ENCODE measurements at places on chromosomes 6 and 20.

DNA sequence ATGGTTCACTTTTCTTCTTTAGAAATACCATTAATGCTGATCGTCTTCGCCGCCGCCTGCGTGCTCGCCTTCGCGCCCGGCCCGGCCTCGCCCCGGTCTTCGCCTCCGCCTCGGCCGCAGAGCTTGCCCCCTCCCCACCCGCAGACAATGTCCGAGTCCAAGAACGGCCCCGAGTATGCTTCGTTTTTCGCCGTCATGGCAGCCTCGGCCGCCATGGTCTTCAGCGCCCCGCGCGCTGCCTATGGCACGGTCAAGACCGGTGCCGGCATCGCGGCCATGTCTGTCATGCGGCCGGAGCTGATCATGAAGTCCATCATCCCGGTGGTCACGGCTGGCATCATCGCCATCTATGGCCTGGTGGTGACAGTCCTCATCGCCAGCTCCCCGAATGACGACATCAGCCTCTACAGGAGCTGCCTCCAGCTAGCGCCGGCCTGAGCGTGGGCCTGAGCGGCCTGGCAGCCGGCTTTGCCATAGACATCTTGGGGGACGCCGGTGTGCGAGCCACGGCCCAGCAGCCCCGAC, 4.8 kb upstream of the PRPH2 start:
- DNase-seq: no peak

DNA sequence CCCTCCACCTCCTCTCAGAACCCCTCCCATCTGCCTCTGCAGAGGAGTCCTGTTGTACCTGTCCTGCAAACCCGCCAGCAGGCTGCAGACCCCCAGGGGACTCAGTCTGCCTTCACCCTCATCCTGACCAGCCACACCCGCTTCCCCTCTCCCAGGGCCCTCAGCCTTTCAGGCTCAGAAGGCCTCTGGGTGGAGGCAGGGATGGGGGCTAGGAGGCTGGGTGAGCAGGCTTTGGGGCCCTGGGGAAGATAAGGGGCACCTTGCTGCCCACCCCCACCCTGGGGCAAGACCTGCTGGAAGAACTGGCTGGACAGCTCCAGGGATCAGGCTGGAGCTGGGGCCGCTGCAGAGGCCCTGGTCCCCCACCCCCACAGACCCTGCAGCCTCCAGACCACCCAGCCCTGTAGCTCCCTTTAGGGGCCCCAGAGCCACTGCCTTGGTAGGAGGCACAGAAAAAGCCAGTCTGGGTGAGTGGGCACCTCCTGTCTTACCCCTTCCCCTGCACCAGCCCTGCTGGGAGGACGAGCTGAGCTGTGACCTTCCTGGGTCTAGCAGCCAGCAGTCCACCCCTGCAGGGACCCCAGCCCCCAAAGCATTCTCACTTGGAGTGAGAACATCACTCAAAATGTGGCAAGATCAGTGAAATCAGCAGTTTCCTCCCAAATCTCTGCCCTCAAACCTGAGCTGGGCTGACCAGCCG, 5.2 kb downstream of the TEAD3 start:
- no peak for DNase-seq

DNA sequence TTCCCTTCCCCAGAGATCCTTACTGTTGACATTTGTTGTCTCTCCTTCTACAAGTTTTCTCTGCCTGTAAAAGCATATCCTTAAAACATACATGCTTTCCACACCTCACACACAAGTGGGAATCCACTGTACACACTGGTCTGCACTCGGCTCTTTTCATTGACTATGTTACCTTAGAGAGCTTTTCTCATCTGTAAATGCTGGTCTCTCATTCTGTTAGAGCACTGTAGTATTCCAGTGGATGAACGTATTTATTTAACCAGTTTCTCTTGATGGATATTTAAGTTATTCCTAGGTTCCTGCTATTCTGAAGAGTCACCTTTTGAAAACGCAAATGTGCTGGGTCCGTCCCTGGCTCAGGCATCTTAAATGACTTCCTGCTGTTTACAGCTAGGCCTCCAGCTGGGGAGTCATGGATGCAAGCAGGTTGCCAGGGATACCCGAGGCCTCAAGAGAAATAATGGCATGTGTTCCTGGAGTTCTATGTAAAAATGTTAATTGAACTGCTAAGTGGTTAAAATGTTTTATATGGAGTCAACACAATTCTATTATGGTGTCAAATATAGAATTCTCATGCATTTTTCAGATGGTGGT, 61.1 kb upstream of the TGM3 start:
- DNase-seq: no peak

GRCh38 chr6:168060521-168060931, 18.5 kb downstream of the FRMD1 start:
- DNase-seq: no peak

GRCh38 chr6:44146685-44147084, 11.9 kb upstream of the CAPN11 start:
- no peak for DNase-seq

DNA sequence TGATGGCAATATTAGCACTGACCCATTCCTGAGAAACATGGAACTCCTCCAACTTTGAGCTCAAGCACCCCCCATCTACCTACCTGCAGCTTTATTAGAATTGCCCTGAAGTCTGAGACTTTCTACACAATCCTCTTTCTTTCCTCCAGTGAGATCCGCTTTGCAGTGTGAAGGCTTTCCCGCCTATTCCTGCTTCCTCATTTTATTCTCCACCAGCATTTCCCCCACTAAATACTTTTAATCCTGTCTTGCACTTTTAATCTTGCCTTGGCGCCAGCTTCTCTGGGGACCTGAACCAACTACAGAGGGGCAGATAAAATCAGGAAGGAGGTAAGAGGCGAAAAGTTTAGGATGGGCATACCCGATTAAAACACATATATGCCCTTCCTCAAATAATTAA, 178.1 kb upstream of the PRDM1 start:
- no peak for DNase-seq

DNA sequence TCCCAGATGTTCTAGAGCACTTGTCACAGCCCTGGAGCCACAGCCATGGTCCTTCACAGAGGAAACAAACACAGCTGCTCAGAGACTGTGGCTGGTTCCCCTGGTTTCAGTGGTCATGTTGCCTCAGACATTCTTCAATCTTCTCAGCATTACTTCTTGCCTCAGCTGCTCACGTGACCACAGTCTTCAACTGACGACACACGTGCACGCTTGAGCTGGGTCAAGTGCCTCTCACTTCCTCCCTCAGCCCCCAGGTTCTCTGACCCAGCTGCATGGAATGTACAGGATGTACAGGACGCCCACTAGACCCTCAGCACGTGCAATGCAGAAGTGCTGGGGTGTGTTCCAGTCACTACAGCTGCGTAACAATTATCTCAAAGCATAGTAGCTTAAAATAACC, 159.8 kb upstream of the GGTLC1 start:
- peak; percentile 88 for DNase-seq

GRCh38 chr6:169905041-169905807, 153.8 kb downstream of the ERMARD start:
- no peak for DNase-seq

DNA sequence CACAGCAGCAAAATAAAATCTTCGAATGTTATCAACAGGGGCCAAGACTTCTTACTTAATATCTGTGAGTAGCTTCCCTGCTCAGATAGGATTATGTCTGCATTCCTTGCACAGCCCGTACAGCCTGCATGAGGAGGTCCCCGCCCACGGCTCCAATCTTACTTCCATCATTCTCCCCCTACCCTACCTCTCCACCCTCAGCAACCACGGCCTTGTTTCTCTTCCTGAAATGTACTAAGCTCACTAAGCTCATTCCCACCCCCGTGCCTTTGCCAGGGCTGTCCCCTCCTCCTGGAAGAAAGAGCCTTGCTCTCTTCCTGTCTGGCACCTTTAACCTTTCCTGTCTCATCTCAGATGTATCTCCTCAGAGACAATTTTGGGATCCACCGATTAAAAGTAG, 120.4 kb downstream of the BCAS1 start:
- DNase-seq: no peak

GRCh38 chr6:155454471-155454870, 1.2 kb downstream of the NOX3 start:
- no peak for DNase-seq

- DNase-seq: no peak
Observed at GRCh38 chr6:50699051-50699775, 14.1 kb upstream of the TFAP2D start.

GRCh38 chr20:38804682-38805501, 605 bp upstream of the PPP1R16B start:
- DNase-seq: peak; percentile 80

GRCh38 chr6:113893866-113894265, 36.7 kb downstream of the MARCKS start:
- no peak for DNase-seq

DNA sequence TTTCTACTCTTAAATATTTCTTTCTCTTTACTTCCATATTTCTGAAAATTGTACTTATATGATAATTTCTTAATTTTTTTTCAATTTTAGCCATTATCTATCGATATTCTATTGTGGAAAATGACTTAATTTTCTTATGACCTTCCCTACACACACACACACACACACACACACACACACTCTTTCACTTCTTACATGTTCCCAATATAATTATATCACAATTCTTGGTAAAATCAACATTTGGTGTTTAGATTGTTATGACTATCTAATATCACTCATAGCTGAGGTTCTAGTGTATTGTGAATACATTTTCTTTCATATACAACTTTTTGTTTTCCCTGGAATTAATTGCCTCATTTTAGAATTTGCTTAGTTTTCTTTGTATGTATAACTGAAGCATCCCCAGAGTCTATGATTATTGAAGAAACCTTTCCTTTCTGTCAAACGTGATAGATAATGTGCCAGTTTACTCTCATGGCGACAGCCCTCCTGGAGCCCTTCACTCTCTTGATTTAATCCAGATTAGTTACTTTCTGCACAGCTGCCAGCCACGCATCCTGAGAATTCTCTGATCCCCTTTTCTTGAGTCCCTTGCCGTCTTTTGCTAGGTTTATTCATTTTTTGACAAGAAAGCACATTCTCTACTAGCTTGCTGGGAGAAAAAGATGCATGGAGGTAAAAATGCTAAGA, 63.4 kb downstream of the RNF182 start:
- no peak for DNase-seq

- no peak for DNase-seq
Observed at GRCh38 chr20:50898475-50898874, 32.8 kb downstream of the ADNP start.

GRCh38 chr6:7261852-7262461, 51.0 kb downstream of the SSR1 start:
- no peak for DNase-seq

DNA sequence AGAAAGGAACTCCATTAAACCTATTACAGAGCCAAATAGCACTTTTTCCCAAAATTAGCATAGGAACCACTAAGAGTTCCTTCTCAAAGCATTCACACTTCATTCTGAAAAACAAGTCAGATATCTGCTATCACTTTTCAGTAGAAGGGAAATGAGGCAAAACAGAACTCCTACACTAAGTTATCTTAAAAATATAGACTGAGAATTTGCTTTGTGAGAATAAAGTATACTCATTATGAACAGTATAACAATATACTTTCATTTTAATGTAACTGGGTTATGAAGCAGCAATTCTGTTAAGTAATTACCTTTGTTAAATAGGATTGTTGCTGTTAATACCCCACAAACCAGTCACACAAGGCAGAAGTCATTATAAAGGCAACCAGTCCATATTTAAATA, 8.7 kb downstream of the MTRF1L start:
- DNase-seq: no peak

- no peak for DNase-seq
Observed at GRCh38 chr6:43283905-43284304, 14.2 kb upstream of the SLC22A7 start.

DNA sequence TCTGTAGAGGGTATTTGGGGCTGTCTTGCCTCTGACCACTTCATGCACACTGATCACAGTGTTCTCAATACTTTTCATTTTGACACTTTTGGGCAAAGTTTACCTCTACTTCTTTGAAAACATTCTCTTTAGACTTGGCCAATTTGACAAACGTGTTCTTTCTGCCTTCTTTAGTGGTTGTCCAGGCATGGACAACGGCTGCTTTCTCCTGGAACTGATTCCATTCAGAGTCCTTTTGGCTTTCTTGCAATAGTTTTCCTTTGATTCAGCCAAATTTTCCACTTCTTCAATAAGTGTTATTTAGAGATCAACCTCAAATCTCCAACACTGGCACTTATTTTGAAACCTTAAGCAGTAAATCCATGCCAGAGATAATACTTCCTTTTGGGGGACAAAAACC, 6.7 kb upstream of the CST9 start:
- no peak for DNase-seq

DNA sequence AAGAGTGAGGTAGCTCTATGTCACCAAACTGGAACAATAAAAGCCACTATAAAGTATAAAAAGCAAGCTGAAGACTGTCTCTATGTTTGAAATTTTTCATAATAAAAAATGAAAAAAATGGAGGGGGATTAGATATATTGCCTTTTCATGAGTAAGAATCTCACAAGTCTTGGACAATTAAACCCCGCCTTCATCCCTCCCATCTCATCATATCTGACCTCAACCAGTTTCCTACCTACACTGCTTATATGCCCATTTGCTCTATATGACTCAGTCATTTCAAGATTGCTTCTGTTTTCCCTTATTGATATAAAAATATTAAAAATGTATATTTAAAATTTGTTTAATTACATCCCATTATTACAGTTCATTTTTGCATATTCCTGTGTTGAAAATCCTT, 2.9 kb upstream of the TRIM39 start:
- no peak for DNase-seq

GRCh38 chr6:97160280-97160679, 122.7 kb downstream of the MMS22L start:
- no peak for DNase-seq

DNA sequence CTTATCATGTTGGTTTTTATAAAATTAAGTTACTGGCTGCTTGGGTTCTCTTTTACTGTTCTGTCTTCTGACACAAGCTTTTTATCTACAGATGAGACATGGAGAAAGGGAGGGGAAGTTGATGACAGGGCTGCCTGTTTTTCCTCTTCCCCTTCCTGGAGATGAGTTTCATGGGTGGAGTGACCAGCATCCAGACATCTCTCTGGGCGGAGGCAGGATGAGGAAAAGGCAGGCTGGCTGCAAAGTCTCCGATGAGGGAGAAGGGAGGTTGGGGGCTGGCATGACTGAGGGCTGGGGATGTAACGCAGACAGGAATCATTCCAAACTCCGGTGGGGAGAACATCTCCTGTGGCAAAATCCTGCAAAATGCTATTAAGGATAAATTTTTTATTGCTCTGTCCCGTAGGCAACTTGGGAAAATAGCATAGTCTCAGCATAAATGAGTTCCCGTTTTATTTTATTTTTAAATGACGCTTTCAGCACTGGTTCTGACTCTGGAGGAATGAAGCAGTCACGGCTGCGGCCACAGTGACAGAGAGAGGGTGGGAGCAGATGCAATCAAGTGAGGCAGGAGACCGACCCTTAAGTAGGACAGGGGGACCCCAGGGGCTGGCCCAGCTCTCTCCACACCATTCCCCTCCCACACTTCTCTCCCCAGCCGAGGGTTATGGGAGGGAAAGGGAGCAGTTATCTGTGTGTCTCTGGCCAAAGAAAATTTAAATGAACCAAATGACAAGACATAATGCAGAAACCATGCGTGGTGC, 108.8 kb upstream of the PMEPA1 start:
- DNase-seq: no peak

DNA sequence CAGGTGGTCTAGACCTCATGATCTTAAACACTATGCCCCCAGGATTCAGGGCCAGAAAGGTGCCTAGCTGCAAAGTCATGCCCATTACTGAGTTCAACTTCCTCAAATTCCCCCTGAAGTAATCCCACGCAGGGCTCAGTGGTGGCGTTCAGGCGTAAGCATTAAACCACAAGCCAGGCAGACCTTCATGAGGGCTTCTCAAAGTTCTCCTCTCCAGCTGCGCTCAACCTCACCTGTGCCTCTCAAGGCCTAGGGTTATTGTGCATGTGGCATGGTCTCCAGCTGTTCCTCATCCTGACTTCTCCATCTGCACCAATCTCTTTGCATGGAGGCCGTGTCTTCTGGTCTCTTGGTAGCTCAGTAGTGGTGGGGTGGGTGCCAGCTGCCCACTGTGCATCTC, 113.6 kb downstream of the TSHZ2 start:
- no peak for DNase-seq

All from GF-D8 (cell line).